ENCODE measurements at places on chromosomes 13 and 19.

- DNase-seq = no peak
Measured at GRCh38 chr19:686589-687297, 8.5 kb downstream of the PRSS57 start.

DNA sequence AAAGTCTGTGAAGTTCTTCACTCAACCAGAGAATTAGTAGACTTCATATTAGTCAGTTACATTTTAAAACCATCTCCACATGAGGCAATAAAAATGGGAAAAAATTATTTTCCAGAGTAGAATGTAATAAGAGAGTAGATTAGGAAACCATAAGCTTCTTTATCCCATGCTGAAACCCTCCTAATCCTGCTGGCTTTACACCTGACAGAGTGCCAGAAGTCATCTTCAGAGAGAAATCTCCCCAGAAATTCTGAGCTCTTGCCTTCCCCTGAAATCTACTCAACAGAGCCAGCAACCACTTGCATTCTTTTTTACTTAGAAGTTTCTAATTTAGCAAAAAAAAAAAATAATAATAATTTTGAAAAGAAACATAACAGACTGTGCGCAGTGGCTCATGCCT, 279.9 kb downstream of the NHLRC3 start:
- DNase-seq = no peak

DNA sequence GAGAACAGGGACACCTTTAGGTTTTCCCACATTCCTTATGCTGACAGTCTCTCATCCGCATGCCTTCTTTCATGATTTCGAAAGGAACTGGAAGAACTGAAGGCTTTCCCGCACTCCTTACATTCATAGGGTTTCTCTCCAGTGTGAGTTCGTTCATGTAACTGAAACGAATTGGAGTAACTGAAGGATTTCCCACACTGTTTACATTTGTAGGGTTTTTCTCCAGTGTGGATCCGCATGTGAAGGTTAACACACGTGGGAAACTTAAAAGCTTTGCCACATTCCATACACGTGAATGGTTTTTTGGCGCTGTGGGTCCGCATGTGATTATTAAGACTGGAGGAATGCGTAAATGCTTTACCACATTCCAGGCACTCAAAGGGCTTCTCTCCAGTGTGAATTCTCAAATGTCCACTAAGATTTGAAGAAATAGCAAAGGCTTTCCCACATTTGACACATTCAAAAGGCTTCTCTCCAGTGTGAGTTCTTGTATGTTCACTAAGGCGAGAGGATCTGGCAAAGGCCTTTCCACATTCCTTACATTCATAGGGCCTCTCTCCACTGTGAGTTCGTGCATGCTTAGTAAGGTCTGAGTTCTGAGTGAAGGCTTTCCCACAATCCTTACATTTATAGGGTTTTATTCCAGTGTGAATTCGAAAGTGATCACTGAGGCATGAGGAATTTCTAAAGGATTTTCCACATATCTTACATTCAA, 22.0 kb downstream of the ZNF266 start:
- DNase-seq = no peak

DNA sequence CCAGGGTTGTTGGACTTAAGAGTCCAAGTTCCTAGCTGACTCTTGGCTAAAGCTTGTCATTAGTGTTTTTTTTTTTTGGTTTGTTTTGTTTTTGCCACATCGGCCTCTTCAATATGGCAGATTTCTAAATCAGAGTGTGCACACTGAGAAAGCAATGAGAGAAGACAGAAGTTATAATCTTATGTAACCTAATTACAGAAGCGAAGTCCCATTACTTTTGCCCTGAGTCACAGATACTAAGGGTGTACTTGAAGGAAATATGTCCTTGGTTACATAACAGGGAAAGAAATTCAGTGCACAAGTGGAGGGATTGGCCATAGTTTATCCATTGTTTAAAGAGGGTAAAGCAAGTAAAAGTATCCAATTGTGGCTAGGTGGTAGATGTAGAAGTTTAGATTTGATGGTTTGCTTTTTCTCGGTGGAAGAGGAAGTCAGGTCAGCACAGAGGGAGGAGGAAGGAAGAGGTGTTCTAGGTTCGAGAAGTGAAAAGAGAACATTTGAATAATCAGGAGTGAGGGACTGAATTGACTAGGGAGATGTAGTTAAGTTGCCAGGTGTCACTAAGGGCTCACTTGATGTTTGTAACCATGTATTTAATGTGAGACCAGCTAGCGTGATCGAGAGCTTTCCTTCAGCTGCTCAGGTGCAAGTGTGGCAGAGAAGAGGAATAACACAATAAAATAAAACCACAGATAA, 12.2 kb downstream of the GTF2F2 start:
- no peak for DNase-seq

DNA sequence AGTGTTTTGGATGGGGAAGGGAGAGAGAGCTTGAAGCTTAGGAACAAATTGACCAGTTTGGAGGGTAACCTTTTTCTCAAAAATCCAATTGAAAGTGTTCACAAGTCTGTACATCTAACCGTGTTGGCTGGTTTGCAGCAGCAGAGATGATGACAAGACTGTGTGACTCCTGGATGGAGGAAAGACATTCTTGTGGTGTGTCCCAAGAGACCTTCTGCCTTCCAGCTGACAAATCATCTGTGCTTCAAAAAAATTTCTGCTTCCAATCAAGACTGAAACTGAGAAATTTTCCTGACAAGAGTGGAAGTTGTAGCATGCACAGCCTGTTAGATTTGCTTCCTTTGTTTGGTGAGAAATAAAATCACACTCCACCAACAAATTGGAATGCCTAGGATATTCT, 56.2 kb downstream of the LACC1 start:
- DNase-seq = no peak

GRCh38 chr19:58042495-58043340, 8.9 kb downstream of the ZSCAN1 start:
- no peak for DNase-seq

DNA sequence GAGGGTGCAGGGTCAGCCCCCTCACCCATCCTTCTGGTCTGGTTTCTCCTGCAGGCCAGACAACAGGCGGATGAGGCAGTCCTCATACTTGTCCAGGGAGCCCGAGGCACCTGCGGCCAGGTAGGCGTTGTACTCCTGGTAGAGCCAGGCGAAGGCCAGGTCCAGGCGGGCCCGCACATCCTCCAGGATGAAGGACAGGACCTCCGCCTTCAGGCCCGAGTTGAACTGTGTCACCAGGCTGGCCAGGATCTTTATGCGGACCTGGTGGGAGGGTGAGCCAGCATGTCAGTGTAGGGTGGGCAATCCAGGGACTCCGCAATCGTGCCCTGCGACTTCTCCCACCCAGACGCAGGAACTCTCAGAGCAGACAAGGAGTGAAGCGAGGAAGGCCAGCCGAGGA, 13.8 kb upstream of the RSPH6A start:
- no peak for DNase-seq

- DNase-seq = no peak
Measured at GRCh38 chr13:96020931-96021330, 32.3 kb downstream of the UGGT2 start.

- DNase-seq = no peak
Measured at GRCh38 chr13:95269756-95270155, 31.5 kb downstream of the ABCC4 start.

GRCh38 chr19:15313649-15314279, 18.6 kb downstream of the BRD4 start:
- no peak for DNase-seq

DNA sequence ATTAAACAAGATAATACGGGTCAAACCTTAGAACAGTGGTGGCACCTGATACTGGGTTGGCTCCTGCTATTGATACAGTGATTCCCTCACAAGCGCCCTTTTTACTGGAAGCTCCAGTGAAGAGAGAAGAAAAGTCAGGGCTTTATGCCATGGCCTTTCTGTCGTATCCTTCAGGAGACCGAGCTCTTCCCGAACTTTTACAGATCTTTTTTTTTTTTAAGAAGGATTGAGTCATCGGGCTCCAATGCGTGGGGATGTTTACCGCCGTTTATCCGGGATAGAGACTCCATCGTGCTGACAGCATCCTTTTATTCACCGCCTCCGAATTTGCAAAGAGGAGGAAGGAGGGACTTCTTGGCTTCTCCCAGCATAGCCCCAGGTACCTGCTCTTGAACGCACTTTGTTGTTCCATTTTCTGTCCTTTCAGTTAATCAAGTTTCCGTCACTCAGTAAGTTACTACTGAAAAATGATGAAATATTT, 574 bp downstream of the ZNF227 start:
- DNase-seq = no peak

DNA sequence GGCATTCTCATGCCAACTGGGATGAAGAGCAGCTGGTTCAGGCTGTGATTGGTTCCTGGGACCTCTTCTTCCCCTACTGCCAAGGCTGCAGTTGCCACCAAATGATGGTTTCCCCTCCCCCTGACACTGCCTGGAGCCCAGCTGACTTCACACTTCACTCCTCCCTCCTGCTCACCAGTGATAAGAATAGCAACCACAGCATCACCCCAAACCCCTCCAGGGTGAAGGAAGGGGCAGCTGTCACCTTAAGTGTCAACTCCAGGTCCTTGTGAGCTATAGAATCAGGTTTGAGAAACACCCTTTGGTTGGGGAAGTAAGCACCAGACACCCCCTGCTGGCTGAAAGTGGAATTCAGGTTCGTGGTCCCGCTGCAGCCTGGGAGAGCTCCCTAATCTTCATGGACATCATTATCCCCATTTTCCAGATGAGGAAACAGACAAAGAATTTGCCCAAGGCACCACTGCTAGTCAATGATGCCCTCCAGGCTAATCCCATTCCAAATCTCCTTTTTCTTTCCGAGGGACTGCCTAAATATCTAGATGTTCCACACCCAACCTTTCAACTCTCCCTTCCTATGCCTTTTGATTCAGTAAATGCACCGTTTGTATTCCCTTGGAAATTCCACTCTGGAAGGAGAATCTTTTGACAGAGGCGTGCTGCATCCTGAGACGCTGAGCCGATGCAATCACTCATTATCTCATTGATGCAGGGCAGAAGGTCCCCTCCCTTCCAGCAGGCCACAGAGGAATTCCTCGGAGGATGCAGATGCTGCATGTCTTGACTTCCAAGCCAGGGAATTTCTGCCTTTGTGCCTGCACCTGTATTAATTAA, 50.6 kb upstream of the UQCRFS1 start:
- peak; percentile 74 for DNase-seq

DNA sequence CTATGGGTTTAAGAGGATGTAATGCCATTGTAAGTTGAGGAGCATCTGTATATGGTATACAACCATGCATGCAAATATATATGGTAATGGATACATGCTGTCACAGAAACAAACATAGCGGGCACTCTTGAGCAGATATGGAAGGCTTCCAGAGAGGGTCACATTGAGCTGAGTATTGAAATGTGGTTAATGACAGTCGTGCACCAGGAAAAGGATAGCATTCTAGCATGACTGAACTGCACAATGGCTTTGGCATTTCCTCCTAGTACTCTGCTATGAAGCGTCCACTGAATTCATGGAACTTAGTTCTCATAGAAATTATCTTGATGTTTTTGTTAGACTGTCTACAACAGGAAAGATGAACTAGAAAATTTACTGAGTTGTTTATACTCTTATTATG, 25.2 kb downstream of the DGKH start:
- DNase-seq = no peak

DNA sequence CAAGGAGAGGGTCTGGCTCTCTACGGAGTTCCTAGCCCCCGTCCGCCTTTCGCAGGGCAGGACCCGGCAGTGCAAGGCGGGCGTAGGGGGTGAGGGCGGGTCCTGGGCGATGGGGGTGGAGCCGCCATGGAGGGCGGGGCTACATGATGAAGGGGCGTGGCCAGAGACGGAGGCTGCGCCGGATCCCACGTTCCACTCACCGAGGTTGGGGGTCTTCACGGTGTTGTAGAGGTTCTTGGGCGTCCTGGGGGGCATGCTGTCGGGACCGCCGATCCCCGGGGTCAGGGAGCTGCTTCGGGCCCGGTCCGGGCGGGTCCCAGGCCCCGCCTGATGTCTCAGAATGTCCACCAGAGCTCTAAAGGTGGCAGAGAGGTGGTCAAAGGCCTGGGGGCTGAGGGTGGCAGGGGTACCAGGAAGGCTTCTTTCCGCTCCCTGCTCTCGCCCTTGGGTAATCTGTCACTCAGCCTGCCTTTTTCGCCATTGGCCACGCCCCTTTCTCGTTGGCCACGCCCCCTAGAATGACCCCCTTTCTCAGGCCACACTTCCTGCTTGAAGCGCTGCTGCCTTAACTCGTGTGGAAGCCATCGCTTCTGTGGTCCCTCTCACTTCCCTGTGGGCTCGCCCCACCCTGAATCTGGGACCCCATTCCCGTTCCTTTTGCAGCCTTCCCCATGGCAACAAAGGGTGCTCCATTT, 2.5 kb downstream of the SHISA7 start:
- no peak for DNase-seq

DNA sequence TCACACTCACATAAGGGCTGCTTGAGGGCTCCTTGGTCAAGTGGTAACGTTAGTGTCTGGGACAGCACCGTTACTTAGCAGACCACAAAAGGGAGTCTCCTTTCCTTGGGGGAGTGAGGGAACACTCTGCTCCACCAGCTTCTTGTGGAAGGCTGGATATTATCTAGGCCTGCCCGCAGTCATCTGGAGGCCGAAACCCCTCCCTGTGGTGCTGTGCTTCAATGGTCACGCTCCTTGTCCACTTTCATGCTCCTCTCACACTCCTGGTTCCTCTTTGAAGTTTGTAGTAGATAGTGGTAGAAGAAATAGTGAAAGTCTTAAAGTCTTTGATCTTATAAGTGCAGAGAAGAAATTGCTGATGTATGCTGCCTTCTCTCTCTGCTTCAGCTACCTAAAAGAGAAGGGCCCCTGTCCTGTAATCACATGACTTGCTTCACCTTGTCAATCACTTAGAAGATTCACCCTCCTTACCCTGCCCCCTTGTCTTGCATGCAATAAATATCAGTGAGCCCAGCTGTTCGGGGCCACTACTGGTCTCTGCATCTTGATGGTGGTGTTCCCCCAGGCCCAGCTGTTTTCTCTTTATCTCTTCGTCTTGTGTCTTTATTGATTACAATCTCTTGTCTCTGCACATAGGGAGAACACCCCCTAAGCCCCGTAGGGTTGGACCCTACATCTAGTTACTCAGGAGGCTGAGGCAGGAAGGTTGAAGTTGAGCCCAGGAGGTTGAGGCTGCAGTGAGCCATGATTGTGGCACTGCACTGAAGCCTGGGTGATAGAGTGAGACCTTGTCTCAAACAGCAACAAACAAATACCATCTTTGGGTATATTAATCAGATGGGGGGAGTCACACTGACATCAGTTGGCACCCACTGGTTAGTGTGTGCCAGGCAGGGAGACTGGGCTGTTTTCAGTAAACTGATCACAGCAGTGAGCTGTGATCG, 11.6 kb upstream of the MZF1 start:
- no peak for DNase-seq

DNA sequence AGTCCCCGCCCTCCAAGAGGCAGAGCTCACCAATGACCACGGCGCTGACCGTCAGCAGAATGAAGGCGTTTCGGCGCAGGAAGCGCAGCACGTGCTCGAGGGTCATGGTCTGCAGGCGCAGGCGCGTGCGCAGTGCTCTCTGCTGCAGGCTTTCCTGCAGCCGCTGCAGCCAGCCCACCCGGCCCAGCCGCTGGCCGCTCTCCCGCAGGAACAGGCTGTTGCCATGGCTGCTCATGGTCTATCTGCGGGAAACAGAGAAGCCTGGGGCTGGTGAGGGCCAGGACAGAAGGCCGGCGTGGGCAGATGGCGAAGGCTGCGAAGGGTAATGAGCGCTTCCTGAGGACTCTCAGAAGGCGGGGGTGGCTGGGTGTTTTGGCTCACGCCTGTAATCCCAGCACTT, 7.0 kb downstream of the SLC1A6 start:
- no peak for DNase-seq

GRCh38 chr13:112355274-112355838, 20.8 kb upstream of the SPACA7 start:
- no peak for DNase-seq

GRCh38 chr19:18915639-18916038, 3.5 kb downstream of the COPE start:
- no peak for DNase-seq
